ENCODE measurements at places on chromosomes 7 and 10. TPM values are rescaled to one million over a fixed set of nuclear protein-coding genes. Genes with fewer than 3 reads are reported as not detected.

GRCh38 chr10:20740120-20740519 is 157.0 kb downstream of the NEBL start:
- DNase-seq = no peak

DNA sequence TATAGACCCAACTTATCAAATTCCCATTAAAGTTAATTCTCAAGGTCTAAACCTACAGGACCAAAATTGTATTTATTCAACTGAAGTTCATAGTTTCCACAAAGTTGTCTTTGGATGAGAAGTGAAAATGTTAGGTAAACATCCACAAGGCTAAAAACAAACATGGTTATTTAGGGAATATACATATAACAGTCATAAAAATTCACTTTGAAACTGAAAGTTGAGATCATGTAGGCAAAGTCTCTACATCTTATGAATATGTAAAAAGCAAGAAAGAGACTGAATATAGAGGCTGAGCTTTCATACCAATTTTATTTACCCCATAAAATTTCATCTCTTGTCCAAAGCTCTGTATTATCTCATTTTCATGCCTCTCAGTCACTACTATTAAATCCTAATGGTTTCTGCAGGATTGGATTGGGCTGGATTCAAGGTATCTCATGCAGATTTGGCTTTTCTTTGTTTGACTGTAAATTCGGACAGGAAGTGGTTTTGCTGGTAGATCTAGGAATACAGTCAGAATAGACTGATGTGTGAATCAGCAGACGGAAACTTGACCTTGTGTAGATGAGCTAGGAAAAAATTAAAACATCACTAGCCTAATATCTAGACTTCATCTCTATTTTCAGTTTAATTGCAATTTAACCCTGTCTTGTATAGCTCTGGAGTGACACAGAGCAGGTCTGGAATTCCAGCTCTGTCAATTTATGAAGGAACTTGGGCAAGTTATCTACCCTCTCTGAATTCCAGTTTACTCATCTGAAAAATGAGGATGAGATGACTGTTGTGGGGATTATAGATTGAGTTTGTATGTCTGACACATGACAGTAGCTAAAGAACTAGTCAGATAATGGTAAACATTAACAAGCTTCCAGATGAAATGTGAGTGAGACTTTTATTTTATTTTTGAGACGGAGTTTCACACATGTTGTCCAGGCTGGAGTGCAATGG is 27.3 kb upstream of the SKAP2 start:
- DNase-seq = no peak

DNA sequence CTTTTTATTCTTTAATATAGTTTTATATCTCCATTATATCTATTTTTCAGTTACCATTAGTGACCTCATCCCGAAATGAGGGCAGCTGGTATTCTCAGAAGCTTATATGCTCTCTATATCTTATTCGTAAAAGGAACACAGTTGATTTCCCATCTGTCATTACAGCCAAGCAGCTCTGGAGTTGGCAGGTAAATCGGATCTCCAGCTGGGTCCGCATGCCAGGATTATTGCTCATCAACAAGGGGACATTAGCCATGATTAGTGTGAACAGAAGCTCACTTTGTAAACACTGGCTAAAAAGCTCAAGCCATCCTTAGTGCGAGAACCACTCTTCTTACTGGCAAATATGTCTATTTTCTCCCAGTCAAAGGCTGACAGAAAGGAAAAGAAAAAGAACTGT is 180.3 kb downstream of the NPSR1 start:
- no peak for DNase-seq

DNA sequence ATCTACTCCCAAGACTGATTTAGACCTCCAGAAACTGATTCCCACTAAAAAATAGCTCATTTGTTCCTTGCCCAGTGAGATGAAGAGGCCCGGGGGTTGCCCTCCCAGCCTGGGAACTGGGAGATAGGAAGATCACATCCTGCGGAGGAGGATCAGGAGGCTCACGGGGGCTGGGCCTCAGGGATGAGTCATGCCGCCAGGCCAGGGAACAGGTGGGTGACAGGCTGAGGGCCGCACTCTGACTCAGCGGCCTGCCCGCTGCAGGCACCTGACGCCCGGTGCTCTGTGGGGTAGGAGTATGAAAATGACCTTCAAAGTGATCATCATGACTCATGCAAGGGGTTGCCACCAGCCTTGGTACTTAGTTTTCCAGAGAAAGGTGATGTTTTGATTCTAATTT is 104.5 kb upstream of the ZPBP start:
- no peak for DNase-seq

DNA sequence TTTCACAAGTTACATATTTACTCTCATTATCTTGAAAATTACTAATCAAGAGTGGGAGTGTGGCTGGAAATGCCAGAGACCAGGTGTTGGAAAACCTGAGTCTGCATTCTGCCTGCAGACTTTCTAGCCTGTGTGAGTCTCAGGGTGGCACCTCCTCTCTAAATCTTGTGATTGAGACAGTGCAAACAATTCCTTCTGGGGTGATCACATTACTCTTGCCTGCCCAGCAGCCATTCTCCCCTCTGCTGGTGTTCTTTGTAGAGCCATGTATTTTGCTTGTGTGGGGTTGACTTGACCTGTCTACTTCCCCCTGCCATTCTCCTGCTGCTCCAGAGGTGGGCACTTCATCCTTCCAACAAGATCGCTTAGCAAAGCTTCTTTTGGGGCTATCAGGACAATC is 101.1 kb downstream of the RAPGEF5 start:
- no peak for DNase-seq

- no peak for DNase-seq
These were observed 9.5 kb downstream of the SRRM3 start for GRCh38 chr7:76211216-76211615.

GRCh38 chr7:36677769-36678437 is 46.4 kb downstream of the AOAH start:
- DNase-seq = no peak

DNA sequence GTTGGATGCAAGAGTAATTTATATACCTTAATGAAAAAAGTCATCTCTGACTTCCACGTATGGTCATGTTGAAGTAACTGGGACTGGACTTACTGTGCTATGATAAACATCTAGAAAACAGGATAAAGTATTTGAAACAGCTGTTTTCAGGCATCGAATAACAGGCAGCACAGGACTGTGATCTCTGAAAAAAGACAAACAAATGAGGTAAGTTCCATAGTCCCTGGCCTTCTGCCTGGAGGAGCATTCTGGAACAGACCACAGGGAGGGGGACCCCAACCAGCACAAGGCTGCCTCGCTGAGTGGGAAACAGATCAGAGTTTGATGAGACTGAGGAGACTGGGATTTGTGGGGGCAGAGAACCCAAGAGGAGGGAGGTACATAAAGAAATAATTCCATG is 89.1 kb upstream of the HABP2 start:
- no peak for DNase-seq

- no peak for DNase-seq
These were observed 86.3 kb downstream of the RNF216 start for GRCh38 chr7:5694912-5695726.

DNA sequence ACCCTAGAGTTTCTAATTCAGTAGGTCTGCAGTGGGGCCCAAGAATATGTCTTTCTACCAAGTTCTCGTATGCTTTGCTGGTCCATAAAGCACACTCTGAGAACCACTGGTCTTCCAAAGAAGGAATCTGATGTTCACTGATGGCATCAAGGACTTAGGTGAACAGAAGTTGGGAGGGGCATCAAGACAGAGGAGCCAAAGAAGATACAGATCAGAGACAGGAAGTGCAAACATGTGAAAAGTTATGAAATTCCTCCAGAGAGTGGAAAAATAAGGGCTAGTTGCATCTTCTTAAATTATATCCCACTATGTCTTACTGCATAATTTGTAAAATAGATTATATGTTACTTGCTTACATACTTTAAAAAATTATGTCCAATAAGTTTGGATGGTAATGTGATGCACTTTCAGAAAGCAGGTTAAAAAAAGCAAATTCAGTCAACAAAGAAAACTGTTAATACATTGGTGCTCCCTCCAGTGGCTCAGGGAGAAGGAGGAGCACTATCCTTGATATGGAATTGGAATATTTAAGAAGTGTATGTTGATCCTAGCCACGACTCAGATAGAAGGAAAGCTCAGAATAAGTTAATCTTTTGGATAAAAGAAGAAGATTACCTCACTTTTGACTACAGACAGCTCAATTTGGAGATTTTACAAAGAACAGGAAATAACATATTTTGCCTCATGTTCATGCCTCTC is 35.8 kb downstream of the CREB3L2 start:
- no peak for DNase-seq

DNA sequence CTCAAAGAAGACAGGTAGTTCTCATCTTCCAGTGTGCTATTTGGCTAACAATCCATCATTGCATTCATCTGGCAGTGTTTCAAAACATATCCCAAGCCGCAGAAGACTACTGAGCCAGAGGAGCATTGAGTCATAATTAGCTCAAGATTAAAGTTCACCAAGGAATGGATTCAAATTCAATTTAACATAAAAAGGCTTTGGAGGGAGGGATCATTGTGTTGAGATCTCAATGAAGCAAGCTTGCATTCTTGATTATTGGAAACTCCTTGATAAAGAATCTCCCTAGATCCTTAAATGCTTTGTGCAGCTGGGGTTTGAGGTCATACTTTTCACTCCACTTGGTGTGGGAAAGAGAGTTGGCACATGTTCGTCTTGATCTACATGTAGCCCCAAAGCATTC is 142.8 kb upstream of the SEMA3A start:
- no peak for DNase-seq

GRCh38 chr10:52959810-52960209 is 187.2 kb upstream of the MBL2 start:
- no peak for DNase-seq

DNA sequence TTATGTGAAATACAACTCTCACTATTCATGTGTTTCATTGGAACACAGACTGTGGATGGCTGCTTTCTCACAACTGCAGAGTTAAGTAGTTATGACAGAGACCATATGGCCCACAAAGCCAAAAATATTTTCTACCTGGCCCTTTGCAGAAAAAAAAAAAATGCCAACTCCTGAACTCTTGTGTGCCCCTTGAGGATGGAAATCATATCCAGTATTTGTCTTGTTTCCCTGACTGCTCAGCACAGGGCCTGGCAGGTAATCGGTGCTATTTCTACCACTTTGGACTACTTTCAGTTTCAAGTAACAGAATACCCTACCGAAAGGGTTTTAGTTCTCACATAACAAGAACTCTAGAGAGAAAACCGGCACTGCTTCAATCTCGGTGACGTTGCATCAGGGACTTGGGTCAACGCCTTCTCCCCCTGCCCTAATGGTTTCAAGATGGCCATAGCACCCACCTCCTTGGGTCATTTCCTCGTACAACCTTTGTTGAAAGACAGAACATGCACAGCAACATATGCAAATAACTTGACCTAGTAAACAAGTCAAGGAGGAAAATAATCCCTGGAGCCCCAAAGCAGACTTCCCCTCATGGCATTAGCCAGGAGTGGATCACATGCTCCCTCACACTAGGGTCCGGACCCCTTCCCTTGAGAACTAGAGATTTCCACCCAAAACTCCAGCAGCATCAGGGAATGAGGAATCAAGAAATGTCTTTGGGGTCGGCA is 11.8 kb upstream of the GPNMB start:
- DNase-seq = no peak

MDH2 gene
- total RNA-seq = 306 TPM

SEMA3D gene
- total RNA-seq = 0.86 TPM

POLR3A gene
- 14.6 TPM for total RNA-seq

GPER1 gene
- total RNA-seq = 5.7 TPM

UNCX gene
- not detected for total RNA-seq

ZNF853 gene
- total RNA-seq = 0.91 TPM

NUTM2A gene
- total RNA-seq = 1.6 TPM

AKR1B1 gene
- total RNA-seq = 26.9 TPM

All from colonic mucosa (tissue), 4 donors.